ENCODE measurements at places on chromosomes 12 and 14.

DNA sequence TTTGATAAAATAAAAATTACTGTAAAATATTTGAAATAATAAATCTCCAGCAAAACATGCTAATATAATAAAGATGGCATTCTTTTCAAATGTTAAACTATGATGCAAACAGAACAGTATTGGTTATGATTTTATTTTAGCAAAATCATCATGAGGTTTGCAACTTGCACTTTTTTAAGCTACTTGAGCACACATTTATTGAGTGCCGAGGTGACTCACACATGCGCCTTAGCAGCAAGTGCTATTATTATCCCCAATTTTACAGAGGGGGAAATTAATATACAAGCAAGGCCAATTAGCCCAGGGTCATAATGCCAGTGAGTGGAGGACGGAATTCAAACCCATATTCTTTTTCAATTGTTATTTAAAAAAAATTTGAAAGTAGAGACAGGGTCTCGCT is 7.3 kb downstream of the DYRK4 start:
- DNase-seq, result no peak

DNA sequence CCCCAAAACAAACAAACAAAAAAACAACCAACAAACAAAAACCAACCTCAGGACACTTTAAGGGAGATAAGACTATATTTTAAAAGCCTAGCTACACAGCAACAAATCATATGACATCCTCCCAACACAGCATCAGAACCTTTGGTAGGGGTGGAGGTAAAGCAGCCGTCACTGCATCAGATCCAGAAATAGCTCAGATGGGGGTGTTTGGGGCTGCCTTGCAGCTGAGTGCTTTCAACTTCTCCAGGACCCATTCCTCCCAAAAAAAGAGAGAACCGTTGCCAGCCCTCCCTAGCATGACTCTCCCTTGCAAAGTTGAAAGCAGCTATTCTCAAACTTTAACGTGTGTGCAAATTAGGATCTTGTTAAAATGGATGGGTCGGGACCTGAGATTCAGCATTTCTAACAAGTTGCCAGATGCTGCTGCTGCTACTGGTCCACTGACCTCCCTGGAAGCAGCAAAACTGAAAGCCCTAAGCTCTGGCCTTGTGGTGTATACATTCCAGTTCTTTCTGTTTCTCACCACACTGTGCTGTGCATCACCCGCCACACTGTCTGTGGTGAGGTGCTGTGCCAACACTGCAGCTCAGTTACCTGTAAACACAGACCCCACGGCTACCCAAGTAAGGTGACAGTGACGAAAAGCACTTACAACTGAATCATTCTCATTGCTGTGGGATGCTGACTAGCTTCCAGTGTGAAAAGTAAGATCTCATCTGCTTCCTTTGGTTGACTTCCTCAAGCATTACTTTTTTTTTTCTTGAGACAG is 54.0 kb downstream of the SLC38A1 start:
- DNase-seq, result no peak

DNA sequence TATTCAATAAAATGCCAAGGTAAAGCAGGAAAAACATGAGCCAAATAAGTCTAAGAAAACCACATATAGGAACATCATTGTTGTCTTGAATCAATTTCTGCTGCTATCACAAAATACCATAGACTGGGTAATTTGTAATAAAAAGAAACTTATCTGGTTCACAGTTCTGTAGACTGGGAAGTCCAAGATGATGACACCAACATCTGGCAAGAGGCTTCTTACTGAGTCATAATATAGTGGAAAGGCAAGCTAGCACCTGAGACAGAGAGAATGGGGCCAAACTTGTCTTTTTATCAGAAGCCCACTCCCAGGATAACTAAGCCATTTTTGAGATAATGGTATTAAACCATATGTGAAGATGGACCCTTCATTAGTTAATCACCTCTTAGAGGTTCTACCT is 975.9 kb downstream of the FLRT2 start:
- DNase-seq, result no peak

- DNase-seq, result no peak
These were observed 52.7 kb downstream of the CCDC92 start for GRCh38 chr12:123919980-123920360.

- no peak for DNase-seq
These were observed 30.6 kb upstream of the FBXO34 start for GRCh38 chr14:55240526-55241178.

- DNase-seq, result no peak
These were observed 178.4 kb downstream of the KCNA5 start for GRCh38 chr12:5222011-5222461.

- no peak for DNase-seq
These were observed 9.1 kb downstream of the TEDC1 start for GRCh38 chr14:105500036-105500725.

All from HTR-8/SVneo (cell line).